ENCODE measurements at places on chromosomes 12 and 14. TPM values are rescaled to one million over a fixed set of nuclear protein-coding genes. Genes with fewer than 3 reads are reported as not detected.

DNA sequence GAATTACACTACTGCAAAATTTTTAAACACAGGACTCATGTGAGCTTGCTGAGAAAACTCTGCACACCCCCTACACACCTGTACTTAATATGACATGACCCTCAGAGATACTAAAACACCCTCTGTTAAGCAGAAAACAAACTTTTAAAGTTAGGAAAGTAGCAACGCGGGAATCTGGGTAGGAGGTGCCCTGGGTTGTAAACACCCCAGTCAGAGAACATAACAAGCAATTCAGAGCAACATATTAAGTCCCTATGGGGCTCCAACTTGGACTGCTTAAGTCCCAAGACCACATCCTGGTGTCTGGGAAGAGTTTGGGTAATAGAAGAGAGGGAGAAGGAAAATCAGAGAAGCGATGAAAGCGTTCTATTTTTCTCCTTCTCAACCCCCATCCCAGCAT lies 1.2 kb downstream of the ATF7 start:
- DNase-seq, result no peak

- no peak for DNase-seq
Observed at GRCh38 chr12:119692410-119692809, 24.5 kb downstream of the PRKAB1 start.

Gene GALNT4
- total RNA-seq, result 6.9 TPM

DNA sequence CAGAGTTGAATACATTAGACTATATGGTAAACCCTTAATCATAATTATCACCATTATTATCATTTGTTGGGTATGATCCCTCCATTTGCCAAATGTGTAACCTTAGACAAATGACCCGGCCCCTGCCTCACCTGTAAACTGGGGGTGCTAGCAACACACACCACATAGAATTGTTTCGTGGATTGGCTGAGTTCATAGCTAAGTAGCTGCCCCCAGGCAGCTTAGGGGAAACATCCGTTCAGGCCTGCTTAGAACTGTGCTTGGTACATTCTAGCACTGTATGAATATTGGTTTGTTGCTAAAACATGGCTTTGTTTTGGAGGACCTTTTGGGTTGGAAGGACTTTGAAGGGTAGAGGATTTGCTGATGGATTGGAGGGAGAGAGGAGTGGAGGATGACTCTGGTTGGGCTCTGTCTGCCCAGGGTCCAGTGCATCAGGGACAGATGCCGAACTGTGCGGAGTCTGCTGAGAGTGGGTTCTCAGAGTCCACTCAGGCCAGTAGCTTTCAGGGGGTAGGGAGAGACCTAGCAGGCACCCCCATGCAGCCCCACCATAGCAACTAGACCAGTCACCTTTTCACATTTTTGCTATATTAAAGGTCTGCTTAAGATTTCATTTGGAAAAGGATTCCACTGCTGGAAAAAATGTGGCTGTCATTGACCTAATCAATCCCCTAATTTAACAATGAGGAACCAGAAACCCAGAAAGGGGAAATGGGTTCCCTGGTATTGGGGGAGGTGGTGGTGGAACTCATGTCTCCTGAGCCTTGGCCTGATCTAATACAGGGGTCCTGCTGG lies 2.2 kb downstream of the RIN3 start:
- DNase-seq, result no peak

GRCh38 chr12:109589691-109590245 lies 16.2 kb downstream of the MVK start:
- no peak for DNase-seq

GRCh38 chr12:53211476-53212381 lies 4.7 kb upstream of the ITGB7 start:
- no peak for DNase-seq

- DNase-seq, result no peak
Observed at GRCh38 chr14:73492670-73493069, 1.9 kb downstream of the RIOX1 start.

- DNase-seq, result peak; percentile 62
Observed at GRCh38 chr12:93376436-93377251, 1.1 kb upstream of the NUDT4 start.

- DNase-seq, result no peak
Observed at GRCh38 chr12:11863988-11864387, 206.8 kb upstream of the BCL2L14 start.

DNA sequence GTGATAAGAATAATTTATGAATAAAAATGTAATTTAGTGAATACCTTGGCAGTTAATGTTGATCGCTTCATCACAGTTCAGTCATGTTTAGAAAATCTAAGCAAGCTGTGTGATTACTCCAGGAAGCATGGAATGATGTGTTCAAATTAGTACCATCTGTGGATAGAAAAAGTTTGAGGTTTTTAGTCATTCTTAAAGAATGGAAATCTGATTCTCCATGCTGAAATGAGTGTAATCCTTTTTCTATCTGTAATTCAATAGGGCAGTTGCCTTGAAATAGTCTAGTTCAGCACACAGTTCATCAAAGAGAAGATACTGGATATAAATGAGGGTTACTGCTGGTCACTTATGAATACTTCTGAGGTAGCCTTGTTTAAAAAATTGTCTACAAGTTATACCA lies 127.2 kb upstream of the MYF6 start:
- DNase-seq, result no peak

- no peak for DNase-seq
Observed at GRCh38 chr12:124954771-124955170, 34.2 kb downstream of the DHX37 start.

GRCh38 chr14:100640471-100641273 lies 53.5 kb upstream of the BEGAIN start:
- peak; percentile 94 for DNase-seq

GRCh38 chr14:50001999-50002925 lies 109.4 kb downstream of the ARF6 start:
- DNase-seq, result peak; percentile 93

Gene KCNC2
- total RNA-seq, result not detected

DNA sequence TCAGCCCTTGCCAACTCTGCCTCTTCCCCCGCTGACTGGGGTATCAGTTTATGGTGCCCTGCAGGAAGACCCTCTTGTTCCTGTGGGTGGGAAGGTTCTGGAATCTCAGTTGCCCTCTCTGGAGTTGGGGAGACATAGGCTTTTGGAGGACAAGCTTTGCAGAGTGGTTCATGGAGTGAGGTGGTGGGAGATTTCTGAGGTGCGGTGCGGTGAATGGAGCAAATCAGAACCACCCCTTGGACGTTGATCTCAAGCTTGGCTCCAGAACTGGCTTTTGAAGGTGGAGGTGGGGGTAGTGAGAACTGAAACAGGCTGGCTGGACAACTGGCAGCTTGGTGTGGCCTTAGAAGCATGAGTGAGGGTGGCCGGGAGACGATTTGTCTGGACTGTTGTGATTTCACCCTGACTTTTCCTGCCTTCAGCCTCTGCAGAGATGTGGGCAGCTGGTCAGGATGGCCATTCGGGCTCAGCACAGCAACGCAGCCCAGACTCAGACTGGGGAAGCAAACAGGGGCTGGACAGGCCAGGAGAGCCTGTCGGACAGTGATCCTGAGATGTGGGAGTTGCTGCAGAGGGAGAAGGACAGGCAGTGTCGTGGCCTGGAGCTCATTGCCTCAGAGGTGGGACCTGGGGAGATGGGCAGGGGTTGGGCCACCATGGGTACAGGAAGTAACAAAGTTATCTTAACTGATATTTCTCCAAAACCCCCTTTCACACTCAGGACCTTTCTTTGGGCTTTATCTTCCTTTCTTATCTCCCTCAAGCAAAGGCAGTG lies 1.1 kb downstream of the SHMT2 start:
- no peak for DNase-seq

All from activated CD4-positive, alpha-beta T cell treated with anti-CD3 and anti-CD28 coated beads, Interleukin-2, amount 10 ng/mL, durations not matched to agents 24 days and 14 days (primary cell).